Adrenal gland (tissue), 19 donors: ENCODE measurements at places on chromosomes 11 and 22. TPM values are rescaled to one million over a fixed set of nuclear protein-coding genes. Genes with fewer than 3 reads are reported as not detected.

- peak; percentile 38 for DNase-seq
Observed at GRCh38 chr22:35842954-35843353, 125.3 kb downstream of the APOL5 start.

- peak; percentile 76 for DNase-seq
Observed at GRCh38 chr11:78310500-78310909, 107.1 kb downstream of the GAB2 start.

DNA sequence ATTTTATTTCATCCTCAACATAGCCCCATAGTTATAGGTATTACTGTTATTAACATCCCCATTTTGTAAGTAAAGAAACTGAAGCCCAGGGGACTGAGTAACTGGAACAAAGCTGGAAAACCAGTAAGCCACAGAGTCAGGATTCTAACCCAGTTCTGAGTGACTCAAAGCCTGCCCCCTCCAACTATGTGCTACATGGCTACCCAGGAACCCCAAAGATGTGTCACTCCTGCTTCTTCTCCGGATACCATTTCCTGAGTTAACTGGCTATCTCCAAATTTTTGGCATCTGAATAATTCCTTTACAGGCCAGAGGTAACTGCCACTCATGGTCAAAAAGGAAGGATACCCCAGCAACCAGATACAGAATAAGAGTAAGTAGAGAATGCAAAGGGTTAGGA is 43.6 kb downstream of the TENM4 start:
- no peak for DNase-seq

- DNase-seq = no peak
Observed at GRCh38 chr11:66999555-66999954, 23.4 kb upstream of the SYT12 start.

Gene ARHGEF12
- 125 TPM for total RNA-seq

- DNase-seq = no peak
Observed at GRCh38 chr11:118448294-118448693, 12.0 kb downstream of the KMT2A start.

DNA sequence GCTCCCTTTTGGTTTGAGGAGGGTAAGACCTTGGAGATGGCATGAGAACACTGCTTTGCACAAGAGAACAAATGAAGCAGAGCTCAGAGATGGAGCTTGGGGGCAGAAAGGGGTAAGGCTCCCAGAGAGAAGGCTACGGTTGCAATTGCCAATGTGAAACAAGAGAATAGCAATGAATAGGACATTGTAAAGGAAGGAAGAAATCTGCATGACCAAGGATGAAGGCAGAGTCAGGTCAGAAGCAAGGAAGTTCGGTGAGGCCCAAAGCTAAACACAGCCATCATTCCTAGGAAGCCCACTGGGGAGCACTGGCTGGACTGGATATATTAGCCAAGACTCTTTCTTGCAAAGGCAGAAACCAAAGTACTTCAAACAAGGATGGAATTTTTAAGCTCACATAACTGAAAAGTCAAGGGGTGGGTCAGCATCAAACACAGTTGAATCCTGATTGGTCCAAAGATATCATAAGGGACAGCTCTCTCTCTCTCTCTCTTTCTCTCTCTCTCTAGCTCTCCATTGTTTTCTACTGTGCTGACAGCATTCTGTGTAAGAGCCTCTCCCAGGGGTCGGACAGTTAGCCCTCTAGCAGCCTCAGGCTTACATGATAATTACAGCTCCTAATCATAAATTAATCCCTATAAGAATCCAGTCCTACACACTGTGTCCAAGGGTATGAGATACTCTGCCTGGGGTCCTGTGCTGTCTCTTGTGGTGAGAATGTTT is 484.3 kb downstream of the SOX6 start:
- DNase-seq = no peak

Gene RCOR2
- total RNA-seq = 1.1 TPM

Gene CNTN5
- total RNA-seq = not detected

- no peak for DNase-seq
Observed at GRCh38 chr22:42544686-42545085, 9.1 kb upstream of the SERHL2 start.

- DNase-seq = no peak
Observed at GRCh38 chr11:95503047-95503446, 272.0 kb upstream of the SESN3 start.

Gene SFI1
- total RNA-seq = 27.0 TPM

Gene C11orf86
- 0.29 TPM for total RNA-seq

DNA sequence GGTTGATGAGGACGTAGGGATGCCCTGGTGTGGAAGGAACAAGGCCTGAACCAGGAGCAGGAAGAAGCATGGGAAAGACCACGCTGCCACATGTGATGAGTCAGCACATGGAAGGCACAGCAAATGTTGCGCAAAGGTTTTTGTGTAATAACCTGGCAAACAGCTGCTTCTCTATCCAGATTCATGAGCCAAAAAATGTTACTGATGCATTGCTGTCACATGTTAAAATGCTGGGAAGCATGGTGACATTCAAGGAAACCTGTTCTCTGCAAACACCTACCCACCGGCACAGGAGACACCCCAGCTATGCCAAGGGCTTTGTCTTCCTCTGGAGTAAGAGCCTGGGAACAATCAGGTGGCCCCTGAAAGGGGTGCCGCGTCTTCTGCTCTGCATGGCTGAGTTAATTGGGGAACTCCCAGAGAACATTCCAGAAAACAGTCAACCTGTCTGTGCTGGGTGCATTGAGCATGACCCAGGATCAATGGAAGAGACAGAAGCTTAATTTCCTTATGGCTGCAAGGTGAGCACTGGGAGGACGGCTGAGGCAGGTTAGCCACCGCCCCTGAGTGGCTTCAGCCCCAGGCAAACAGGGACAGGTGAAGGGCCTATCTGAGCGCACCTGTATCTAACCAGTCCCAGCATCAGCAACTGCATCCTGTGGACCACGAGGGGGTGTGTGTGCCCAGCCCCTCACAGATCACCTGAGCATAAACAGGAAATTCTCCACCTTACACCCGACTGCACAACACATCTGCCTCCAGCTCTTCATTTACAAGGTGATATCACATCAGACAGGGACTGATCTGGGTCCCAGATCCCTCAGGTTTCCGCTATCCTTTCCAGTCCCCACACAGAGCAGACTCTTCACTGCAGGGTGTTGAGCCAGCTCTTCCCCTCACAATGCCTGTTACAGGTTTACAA is 108.4 kb downstream of the GGTLC2 start:
- peak; percentile 57 for DNase-seq

DNA sequence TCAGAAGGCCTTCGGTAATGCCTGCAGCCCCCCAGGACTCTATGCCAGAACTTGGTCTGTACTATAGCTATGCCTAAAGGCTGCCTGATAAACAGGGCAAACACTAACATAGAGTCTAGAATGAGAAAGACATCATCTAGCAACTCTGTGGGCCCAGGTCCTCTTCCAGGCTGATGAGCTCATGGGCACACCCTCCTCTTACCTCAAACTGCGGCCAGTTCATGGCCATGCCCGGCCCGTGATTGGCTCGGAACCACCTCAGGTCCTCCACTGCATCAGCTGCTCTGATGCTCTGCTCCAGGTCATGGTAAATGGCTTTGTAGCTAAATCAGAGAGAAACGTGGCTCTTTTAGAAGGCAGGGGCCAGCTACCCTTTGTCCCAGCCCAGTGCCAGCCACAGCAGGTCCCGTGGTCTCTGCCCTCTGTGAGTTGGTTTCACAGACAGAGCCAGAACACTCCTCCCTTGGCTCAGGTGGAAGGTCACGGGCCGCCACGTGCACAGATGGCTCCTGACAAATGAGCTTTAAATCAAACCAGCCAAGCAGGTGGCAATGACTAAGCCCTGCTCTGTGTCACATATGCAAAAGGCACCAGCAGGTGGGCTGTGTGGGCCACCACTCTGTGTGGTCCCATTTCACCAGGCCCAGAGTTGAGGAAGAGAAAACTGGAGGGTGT is 25.0 kb upstream of the ARFGAP3 start:
- peak; percentile 88 for DNase-seq

- no peak for DNase-seq
Observed at GRCh38 chr11:72236774-72237111, 7.2 kb downstream of the PHOX2A start.

DNA sequence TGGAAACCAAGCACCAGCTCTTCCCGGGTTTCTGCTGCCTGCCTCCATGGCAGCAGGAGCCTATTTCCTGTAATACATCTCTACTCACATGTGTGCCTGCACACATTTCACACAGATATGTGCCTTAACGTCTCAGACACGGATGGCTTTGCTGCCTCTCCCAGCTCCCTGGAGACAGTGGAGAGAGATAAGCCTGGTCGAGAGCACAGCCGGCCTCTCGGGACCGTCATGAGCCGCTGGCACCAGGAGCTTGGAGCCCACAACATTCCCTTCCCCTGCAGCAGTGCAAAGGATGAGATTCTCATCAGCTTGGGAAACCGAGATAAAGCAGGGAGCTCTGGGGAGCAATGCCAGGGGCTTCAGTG is 587.7 kb downstream of the BRD1 start:
- DNase-seq = no peak

DNA sequence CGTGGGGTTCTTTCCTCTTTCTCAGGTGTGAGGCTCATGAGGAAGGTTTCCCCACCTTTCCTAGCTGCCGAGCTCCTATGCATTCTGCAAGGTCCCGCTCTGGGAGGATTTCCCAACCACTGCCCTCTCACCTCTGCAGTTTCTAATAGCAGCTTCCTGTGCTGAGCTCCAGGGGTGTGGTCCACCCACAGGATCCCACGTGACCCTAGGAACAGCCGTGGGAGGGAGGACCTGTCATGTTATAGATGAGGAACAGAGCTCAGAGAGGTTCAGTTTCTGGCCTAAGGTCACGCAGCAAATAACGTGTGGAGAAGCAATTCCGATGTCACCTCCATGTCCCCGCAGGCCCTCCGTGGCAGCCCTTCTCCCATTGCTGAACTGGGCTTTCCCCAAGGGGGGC is 38.5 kb downstream of the FLRT1 start:
- no peak for DNase-seq

DNA sequence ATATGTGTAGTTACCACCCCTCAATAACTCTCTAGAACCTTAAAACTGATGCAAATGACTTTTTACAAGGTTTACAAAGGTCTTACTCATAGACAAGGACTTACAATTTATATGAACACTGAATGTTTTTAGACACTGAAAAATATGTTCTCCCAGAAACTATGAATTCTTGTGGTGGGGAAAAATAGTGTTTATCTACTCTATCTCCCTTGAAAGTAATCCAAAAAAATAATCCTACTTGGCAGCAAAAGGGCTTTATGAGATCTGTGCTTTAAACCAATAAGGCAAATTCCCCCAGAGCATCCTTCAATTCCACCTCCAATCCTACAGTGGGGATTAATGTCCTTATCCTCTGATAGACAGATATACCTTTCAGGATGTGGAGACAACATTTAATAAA is 1984.1 kb upstream of the RAG2 start:
- no peak for DNase-seq

GRCh38 chr22:41745968-41746367 is 46.7 kb downstream of the MEI1 start:
- no peak for DNase-seq

DNA sequence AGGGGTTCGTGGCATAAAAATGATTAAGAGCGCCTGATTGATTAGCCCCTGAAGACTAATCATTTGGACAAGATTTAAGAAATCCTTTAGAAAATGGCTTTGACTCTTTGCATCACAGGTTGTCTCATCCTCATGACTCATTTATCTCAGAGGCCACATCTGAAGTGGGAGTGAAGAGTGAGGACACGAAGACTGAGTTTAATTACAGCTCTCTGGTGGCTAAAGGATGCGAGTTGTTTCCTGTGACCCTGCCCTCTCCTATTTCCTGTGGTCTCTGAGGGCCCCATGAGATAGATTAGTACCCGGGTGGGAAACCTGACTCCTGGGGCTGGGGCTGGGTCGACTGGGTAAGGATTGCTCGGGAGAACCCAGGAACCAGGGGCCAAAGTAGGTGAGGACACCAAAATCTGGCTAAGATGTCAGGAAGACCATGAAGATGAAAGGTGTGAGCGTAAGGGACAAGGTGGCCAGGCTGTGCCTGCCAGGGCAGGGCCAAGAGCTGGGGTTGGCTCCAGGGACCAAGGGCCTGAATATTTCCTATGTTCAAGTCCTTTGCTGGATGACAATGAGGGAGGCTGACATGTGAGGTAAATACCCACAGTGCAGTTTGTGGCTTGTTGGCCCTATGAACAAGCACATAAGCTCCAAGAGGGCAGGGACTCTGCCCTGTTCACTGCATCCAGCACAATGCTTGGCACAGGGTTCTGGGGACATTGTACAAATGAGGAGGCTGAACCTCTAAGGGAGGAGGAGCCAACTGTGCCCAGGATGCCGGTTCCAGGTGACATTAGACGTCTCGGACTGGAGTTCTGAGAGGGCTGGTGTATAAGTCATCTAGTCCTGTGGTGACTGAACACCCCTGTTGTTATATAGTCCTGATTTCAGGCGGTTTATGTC is 3.6 kb downstream of the OTOG start:
- DNase-seq = no peak

Gene APOL4
- total RNA-seq = not detected

GRCh38 chr11:120057595-120058581 is 80.0 kb downstream of the TRIM29 start:
- no peak for DNase-seq

Gene MAPK8IP1
- total RNA-seq = 35.5 TPM

DNA sequence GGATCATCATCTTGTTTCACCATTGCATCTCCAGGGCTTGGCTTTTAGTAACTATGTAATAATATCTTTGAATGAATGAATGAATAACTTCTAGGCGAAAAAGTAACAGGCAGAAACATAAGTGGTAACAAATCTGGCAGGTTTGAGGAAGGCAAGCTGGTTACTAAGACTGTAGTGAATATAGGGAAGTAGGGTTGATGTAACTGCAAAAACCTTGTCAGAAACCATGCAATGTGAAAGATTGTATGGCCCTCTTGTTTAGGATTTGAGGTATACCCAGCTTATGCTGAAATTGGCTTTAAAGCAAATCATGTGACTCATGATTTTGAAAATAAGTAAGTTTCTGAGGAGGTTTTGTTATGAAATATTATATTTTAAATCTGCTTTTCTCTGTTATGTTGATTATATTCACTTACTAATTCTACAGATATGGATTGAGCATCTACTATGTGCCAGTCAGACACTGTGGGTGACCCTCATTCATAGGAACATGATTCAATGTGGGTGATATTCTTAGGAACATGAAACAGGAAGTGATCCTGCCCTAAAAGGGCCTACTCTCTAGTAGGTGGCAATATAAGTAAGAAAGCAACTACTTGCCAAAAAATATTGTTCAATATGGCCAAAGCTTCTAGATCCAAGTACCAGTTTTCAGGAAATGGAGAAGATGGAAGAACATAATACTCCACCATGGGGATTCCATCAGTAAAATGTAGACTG is 115.5 kb upstream of the CCDC90B start:
- no peak for DNase-seq
